ENCODE measurements at places on chromosomes 6 and 20.

DNA sequence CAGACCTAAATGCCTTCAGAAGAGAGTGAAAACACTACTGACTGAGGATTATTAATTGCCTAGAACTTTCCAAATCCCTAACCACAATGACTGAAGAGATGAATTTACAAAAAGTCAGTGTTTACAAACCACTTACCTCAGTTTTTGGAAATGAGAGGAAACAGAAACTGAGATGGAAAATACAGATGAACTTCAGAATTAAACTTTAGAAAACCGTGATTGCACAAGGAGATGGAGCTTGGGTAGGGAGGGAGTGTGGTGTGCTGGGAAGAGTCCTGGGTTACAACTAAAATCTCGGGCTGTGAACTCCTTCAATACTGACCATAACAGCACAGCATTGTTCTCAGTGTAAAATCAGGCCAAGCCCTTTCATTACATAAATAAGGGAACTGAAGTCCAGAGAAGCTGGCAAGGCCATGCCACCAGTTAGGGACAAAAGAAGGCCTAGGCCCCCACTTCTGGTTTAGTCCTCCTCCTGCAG is 4.0 kb downstream of the ELMO2 start:
- DNase-seq, result peak; percentile 22

GRCh38 chr6:47170617-47170947 is 128.4 kb upstream of the ADGRF1 start:
- no peak for DNase-seq

DNA sequence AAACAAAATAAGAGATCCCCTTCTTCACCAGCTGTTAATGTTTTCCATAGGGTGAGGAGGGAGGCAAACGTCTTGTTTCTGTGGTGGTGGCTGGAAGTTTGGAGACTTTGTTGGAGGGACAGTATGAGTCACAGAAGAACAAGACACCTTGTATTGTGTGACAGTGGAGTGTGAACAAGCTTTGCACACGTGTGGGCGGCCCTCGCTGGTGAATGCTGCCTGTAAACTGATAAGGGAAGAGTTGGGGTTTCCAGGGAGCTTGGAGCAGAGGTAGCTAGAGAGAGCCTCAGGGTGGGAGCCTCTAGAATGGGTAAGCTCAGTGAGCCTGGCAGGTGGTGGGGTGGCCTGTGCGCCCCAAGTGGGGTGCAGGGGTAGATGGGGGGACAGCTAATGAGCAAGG is 78.3 kb downstream of the ZDHHC14 start:
- no peak for DNase-seq

DNA sequence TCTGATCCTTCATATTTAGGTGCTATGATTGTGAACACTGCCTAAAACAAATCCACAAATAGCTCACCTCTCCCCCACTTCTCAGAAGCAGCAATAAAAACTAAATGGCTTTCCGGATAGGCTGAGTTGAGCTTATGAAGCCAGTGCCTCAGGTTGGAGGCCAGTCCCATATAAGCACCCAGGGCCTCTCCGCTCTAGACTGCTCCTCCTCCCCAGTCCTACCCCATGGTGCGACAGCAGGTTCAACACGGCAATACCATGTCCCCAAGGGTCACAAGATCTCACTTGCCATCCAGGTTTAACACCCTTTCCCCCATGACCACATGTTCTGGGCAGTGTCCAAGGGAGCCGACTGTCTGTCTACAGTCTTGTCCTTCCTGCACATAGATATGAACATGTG is 20.8 kb downstream of the BNIP5 start:
- DNase-seq, result no peak

DNA sequence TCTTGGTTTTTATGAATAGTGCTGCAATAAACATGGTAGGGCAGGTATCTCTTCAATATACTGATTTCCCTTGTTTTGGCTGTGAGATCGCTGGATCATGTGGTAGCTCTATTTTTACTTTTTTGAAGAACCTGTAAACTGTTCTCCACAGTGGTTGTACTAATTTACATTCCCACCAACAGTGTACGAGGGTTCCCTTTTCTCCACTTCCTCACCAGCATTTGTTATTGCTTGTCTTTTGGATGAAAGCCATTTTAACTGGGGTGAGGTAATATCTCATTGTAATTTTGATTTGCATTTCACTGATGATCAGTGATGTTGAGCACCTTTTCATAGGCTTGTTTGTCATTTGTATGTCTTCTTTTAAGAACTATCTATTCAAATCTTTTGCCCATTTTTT is 8.0 kb upstream of the ARG1 start:
- DNase-seq, result no peak
